ENCODE measurements at places on chromosomes 2 and 18. TPM values are rescaled to one million over a fixed set of nuclear protein-coding genes. Genes with fewer than 3 reads are reported as not detected.

PAIP2B gene
- total RNA-seq, result 0.65 TPM

GAL3ST2 gene
- not detected for total RNA-seq

LRRTM4 gene
- not detected for total RNA-seq

IL18R1 gene
- total RNA-seq, result 0.82 TPM

RNF152 gene
- total RNA-seq, result 123 TPM

BOLL gene
- total RNA-seq, result not detected
